Choroid plexus epithelial cell (primary cell): ENCODE measurements at places on chromosomes 7 and 10.

DNA sequence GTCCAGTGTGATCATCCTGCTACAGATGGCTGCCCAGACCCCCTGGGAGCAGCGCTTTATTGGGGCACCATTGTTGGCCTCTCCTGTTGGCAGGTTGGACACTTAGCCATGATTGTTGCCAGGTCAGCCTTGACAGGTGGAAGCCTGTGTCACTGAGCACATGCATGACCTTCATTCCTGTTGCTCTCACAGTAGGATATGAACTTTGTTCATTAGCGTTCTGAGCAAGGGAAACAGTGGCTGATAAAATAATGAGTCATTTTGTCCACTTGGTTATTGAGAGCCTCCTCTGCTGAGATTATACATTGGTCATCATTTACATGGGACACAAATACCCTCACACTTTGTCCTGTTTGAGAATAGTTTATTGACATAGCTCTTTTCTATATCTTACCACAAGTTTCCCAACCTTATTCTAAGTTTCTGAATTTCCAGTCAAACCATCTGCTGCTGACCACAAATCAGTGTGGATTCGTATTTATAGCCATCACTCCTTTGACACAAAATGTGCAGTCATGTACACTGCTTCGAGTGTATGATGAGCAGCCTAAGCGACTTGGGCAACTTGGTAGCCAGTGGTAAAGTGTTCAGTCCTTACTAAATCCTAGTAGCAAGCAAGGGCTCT, 102.6 kb downstream of the TPST1 start:
- DNase-seq, result peak; percentile 83

DNA sequence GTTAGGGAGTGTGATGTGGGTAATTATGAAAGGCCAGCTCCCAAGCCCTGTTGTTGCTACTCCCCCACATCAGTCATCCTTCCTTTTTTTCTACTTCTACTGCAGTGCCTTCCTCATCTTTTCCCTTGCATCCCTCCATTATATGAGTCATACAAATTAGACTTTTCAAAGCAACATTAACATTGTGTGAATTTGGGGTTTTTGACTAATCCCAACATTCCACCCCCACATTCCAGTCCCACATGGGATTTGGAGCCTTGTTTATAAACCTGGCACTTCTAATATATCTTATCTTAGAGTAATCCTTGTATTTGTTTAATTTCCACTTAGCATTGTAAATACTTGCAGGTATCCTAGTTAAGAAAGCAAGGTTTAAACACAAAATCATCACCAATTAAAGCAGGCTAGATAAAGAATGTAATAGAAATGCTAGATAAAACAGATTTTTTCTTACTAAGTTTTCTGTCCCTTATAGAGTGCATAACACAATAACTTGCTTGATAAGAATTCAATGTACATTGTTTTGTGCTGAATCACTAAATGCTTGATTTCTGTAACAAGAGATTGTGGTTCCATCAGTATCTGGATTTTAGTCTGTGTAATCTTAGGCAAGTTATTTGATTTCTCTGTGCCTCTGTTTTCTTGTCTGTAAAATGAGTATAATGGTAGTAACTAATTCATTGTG, 165.8 kb downstream of the CFTR start:
- peak; percentile 79 for DNase-seq

- DNase-seq, result peak; percentile 62
Measured at GRCh38 chr10:73762915-73763314, 18.7 kb downstream of the SEC24C start.

- DNase-seq, result peak; percentile 63
Measured at GRCh38 chr7:80088705-80089104, 45.9 kb upstream of the GNAI1 start.

DNA sequence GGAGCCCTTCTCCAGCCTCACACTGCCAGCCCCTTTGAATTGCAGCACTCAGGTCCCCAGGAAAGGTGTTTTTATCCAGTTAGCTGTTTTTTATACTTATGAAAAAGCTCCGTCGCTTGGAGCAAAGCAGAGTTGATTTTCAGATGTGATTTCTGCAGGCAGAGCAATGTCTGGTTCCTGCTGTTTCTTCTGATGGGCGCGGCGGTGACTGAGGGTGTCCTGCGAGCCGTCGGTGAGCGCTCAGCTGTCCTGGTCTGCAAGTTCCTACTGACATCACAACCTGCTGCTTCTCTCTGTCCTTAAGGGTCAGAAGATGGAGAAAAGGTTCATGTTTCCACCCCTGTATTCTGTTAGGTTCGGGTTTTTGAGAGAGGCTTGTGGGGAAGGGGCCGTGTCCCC, 109.6 kb upstream of the FAM20C start:
- DNase-seq, result no peak

DNA sequence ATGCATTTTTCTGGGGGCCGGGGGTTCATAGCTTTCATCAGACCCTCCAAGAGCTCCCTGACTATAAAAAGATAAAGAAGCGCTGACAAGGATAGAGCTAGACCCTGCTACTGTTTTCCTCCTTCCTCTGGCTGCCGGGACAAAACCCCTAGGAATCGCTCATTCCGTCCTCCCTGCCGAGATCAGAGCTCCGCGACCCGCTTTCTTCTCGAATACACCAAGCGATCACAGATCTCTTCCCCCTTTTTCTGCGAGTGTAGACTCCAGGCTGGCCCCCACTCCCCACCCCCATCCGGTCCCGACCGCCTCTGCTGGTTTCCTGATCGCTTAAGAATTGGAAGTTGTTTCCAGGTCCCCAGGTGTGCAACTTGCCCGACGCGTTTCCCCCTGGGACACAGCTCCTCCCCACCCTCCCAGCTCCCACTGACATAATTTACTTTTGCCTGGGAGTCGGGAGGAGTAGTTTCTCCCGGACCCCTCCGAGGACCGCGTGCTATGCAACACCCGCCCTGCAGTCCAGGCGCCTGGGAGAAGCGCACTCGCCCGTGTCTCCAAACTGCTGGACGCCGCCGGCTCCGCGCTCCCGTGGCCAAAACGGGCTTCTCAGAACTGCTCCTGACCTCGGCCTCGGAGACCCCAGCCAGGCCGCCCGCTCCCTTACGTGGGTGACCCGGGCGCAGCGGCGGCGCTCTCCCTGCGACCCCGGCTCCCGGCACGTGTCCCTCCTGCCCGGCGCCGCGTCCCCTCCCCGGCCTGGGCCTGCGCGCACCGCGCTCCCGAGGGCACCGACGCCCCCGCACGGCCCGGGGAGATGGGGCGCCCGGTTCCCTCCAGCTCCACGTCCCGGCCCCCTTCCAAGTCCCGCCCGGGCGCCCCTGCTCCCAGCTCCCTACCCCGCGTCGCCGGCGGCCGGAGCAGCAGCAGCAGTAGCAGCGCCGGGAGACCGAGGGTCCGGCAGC, 552 bp downstream of the IL15RA start:
- DNase-seq, result peak; percentile 55

- no peak for DNase-seq
Measured at GRCh38 chr10:127402596-127403409, 146.3 kb upstream of the NPS start.

DNA sequence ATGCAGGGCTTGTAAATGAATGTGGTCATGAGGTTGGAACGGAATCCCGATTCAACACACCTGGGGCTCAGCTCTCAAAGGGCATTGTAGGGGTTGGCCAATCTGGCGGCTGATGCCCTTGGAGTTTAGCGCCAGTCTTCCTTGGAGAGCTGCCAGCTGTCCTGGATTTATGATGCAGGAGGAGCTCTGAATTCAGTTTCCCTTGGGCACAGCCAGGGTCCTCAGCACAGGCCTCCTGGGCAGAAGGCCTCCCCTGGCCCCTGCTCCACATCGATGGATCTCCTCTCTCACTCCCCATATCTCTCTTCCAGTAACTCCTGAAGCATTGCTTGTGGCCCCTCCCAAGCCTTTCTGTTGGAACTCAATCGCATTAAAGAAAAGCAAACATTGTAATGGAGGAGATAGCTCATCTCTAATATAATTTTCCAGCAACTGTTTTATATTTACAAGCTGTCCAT, 985 bp upstream of the CYTH3 start:
- DNase-seq, result no peak

DNA sequence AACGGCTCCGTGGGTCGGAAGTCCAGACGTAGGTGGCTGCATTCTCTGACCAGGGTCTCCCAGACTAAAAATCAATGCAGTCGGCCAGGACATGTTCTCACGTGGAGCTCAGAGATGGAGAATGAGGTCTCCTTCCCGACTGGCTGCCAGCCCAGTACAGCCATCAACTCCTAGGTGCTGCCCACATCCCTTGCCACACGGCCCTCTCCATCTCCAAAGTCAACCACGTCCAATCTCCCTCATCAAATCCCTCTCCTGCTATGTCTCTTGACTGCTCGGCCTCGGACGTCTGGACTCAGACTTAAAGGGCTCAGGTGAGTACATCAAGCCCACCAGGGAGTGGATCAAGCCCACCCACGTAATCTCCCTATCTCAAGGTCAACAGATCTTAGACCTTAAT, 6.9 kb downstream of the MAD1L1 start:
- no peak for DNase-seq

- no peak for DNase-seq
Measured at GRCh38 chr10:36313142-36313541, 671.0 kb upstream of the FZD8 start.

- peak; percentile 8 for DNase-seq
Measured at GRCh38 chr7:74718336-74718735, 55.5 kb upstream of the NCF1 start.

GRCh38 chr10:37952043-37952755, 24.2 kb downstream of the ZNF25 start:
- DNase-seq, result no peak

GRCh38 chr7:12957487-12957886, 270.1 kb downstream of the ARL4A start:
- no peak for DNase-seq

- DNase-seq, result no peak
Measured at GRCh38 chr10:69473304-69473990, 22.2 kb downstream of the TSPAN15 start.

GRCh38 chr7:73718905-73719805, at the start of gene STX1A:
TSS of gene STX1A (minus strand) at chr7:73719669. CDS start at chr7:73719631, 38 bp downstream.
- DNase-seq, result peak; percentile 74

- no peak for DNase-seq
Measured at GRCh38 chr10:14454629-14455028, 123.9 kb upstream of the FRMD4A start.

DNA sequence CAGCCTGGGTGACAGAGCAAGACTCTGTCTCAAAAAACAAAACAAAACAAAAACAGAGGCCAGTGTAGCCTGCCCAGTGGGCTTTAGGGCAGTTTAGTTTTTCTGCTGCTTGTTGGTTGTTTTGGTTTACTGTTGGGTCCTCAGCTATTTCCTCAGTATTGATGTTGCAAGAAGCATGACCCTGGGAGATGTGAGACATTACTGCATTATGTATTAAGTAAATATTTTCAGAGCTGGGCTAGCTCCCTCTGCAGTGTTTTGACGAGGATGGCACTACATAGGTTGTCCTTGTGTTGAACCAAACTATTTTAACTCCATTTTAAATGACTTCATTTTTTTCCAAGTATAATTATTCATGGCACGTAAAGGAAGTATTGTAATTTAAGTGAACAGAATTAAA, 4.8 kb downstream of the AKAP9 start:
- DNase-seq, result peak; percentile 92

DNA sequence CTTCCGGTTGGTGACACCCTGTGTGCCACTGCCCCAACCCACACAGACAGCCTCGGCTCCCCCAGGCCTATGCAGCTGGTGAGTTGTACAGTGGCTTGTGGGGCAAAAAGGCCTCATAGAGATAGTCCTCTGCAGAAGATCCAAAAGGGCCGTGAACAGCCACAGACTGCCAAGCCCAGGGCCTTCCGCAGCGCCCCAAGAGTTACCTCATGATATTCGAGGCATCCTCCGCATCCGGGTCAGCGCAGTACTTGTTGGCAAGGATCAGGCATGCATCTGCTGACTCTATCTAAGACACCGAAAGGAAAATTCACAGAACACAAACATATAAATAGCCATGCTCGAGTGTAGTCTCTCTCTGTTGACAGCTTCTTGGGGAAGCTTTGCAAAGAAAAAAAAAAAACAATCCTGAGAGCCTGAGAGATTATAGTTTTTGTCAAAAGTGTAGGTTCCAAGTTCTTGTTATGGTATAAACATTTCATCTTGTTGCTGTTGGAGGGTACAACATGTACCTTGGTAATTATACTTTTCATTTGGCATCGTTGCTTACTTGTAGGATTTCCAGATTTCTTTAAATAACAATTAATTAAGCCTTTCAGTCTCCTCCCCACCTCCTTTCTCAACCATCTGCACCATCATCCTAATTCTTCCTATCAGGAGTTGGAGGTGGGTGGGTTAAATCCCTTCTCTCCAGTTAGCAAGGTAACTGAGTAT, 553.0 kb downstream of the KCNMA1 start:
- no peak for DNase-seq

GRCh38 chr7:43014406-43014805, 82.2 kb downstream of the MRPL32 start:
- DNase-seq, result no peak

GRCh38 chr10:22103701-22104470, 100.4 kb upstream of the DNAJC1 start:
- peak; percentile 47 for DNase-seq

DNA sequence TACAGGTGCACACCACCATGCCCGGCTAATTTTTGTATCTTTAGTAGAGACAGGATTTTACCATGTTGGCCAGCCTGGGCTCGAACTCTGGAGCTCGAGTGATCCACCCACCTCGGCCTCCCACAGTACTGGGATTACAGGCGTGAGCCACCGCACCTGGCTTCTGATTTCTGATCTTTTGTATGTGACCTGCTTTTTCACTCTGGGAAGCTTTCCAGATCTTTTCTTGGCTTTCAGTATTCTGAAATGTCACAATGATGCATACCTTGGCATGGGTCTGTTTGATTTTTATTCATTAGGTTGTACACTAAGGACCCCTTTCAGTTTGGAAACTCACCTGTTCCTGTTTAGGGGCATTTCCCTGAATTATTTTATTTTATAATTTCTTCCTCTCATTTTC, 41.6 kb downstream of the PROSER2 start:
- DNase-seq, result no peak

- DNase-seq, result no peak
Measured at GRCh38 chr10:5561704-5562645, 37.2 kb downstream of the CALML3 start.

GRCh38 chr10:79445977-79446757, 743 bp upstream of the ZCCHC24 start:
- peak; percentile 75 for DNase-seq

DNA sequence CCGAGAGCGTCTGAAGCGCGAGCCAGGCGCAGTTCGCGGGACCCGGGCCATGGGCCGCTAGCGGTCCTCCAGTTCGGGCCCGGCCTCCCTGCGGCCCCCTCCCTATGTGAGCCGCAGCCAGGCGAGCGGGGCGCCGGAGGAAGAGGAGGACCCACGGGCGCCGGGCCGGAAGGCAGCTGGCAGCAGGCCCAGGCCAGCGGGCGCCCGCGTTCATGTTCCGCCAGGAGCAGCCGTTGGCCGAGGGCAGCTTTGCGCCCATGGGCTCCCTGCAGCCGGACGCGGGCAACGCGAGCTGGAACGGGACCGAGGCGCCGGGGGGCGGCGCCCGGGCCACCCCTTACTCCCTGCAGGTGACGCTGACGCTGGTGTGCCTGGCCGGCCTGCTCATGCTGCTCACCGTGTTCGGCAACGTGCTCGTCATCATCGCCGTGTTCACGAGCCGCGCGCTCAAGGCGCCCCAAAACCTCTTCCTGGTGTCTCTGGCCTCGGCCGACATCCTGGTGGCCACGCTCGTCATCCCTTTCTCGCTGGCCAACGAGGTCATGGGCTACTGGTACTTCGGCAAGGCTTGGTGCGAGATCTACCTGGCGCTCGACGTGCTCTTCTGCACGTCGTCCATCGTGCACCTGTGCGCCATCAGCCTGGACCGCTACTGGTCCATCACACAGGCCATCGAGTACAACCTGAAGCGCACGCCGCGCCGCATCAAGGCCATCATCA, 1.1 kb downstream of the ADRA2A start:
- no peak for DNase-seq

- DNase-seq, result no peak
Measured at GRCh38 chr7:143396182-143396581, 12.5 kb downstream of the EPHA1 start.
